ENCODE measurements at places on chromosomes 13 and 19.
A peak's percentile ranks its signal among the peaks of the same experiment; 100 is the strongest.

- no peak for DNase-seq
Measured at GRCh38 chr19:35110974-35111373, 4.6 kb upstream of the FXYD3 start.

- DNase-seq, result no peak
Measured at GRCh38 chr13:44762911-44763310, 186.8 kb upstream of the TSC22D1 start.

DNA sequence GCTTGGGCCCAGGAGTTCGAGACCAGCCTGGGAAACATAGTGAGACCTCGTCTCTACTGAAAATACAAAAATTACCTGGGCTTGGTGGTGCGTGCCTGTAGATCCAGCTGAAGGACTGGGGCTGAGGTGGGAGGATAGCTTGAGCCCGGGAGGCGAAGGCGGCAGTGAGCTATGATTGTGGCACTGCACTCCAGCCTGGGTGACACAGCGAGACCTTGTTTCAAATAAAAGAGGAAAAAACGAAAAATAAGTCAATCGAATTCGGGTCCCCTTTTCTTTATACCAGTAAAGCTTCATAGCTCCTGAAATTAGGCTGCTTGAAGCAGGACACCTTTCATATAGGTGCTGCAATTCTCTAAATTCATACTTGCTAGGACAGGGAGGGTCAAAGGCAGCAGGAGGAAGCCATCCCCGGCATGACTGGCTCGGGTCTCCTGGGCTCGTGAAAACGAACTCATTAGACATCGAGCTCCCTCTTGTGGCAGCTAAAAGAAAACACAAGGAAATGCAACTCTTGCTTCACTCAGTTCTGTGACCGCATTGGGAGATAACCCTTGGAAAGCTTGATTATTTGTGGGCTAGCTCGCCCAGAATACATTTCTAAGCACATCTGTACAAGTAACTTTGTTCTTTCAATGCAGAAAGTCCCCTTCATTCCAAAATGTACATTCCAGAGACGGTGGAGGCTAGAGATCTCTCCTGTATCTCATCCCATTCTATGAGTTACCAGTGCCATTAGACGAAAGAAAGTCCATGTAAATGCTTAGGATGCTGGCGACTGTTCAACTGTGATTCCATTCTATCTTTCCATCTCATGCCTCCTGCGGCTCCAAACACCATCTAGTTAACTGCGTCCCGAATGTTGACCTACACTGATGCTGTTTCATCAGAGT, 16.8 kb downstream of the FPR2 start:
- DNase-seq, result peak; percentile 75

DNA sequence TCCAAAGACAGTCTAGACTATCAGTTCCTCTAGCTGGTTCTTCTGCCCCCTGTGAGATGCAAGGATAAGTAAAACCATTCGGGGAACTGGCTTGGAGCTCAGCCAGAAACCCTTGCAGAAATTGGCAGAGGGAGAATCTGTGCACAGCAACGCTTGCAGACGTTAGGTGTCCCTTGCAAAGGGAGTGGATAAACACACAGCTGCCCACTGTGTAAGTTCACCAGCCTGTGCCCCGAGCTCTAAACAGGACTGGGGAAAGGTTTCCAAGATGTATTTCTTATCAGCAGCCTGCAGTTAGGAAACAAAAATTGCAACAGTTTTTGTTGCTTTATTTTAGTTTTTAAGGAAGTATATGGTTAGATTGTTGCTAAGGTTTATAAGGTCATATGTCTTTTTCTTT, 19.0 kb upstream of the ADGRE1 start:
- DNase-seq, result no peak

DNA sequence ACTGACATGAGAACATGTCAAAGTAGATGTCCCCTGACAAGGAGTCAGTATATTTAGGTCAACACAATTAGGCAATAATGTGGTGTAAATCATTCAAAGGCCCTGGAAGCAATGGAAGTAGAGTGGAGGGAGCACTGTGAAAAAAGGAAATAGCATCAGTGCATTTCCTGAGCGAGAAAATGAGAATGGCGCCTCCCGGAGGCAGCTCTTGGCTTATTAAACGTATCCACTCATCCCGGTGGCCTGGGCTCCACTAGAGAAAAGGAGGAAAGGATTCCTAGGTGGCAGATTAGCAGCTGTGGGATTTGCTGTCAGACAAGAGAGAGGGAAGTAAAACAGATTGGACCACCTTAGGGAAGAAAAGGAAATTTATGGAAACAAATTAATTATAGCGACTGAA, 173.7 kb upstream of the TMTC4 start:
- no peak for DNase-seq

DNA sequence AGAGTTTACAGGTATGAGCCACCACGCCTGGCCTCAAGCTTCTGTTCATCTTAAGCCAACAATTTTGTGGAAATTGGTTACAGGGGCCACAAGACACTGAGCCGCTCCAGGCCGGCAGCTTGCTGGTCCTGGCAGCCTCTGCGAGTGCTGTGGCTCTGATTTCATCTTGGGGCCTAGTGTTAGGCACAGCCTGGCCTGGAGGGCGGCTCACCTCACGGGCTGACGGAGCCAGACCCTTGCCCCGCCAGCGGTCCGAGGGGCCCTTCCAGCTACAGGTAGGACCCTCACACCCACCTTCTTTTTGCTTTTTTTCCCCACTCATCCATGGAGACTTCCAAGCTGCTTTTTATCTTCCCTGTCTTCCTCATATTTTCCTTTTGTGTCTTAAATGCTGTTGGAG, 8.6 kb downstream of the ZNF544 start:
- DNase-seq, result no peak

DNA sequence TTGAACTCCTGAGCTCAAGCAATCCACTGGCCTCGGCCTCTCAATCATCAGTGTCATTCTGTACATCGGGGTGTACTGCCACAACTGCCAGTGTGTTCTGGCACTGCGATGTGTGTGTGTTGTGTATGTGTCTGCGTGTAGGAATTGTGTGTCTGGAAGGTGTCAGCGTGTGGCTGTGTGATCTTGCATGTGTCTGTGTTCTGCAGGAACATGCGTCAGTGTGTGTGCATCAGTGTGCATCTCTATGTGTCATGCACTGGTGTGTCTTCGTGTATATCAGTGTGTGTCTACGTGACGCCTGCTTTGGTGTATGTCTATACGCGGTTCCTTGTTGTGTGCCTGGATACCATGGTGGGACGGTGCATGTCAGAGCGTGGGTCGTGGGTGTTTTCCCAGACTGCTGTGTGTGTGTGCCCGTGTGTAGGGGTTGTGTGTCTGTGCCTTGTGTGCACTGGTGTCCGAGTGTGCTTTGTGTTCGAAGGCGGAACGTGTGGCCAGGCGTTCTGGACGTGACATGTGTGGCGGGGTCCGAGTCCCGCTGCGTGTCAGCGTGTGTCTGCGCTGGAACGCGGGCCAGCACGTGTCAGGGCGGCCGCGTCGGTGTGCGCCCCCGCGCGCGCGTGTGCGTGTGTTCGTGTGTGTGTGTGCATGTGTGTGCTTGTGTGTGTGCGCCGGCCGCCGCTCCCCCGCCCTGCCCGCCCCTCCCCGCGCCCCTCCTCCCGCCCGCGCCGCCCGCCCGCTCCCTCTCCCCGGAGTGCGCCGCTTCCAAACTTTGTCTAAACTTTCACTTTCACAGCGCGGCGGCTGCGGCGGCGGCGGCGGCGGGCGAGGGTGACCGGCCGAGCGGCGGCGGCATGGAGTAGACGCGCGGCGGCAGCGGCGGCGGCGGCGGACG, at the start of gene NFIX:
Gene NFIX, plus strand, starts transcription at position 775 of the 895 bp plus-strand sequence. CDS start 363 bp downstream, outside the sequence.
- DNase-seq, result peak; percentile 76

DNA sequence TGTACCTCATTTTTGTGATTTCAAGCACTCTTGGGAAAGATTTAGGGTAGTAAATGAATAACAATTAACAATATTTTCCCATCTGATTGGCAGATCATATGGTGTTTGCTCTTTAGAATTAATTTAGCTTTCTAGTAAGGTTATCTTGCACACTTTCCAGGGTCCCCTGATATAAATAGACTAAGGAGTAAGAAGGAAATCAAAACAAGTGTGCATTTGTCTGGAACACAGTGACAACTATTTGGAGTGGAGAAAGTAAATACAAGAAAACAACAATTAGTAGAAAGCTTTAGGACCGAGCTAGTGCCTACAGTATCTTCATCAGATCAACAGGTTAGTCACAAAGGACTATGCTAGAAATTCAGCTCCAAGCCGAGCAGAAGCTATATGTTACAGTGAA, 429.5 kb downstream of the COG6 start:
- no peak for DNase-seq

DNA sequence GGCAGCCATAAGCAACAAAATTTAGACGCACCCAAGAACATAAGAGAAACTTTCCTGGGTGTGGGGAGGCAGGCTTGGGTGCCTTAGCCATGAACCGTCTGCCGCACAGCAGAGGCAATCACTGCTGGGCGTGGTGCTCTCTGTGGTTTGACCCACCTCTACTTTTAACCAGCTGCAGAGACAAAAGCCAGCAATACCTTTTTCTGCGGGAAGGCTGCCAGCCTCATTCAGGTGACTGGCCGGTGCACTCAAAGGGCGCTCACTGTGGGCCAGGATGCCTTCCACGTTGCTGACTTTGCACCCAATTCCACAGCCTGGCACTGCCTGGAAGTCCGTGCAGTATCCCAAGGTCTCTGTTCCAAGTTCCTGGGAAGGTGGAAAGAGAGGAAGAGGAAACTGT, 69.1 kb downstream of the ATP7B start:
- DNase-seq, result no peak
